Motor neuron (in vitro differentiated cells): ENCODE measurements at places on chromosomes 6 and 20. TPM values are rescaled to one million over a fixed set of nuclear protein-coding genes. Genes with fewer than 3 reads are reported as not detected.

DNA sequence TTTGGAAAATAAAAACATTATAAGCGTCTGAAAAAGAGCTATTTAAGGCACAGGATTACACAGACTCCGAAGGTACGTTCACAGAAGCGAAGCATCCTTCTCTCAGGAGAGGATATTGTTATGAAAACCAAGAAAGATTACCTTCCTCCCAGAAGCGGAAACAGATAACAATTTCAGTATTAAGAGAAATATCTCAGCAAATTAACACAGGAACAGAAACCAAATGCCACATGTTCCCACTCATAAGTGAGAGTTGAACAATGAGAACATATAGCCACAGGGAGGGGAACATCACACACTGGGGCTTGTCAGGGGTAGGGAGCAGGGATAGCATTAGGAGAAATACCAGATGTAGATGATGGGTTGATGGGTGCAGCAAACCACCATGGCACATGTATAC lies 109.7 kb downstream of the CDK19 start:
- no peak for ATAC-seq

GRCh38 chr6:160071805-160072690 lies 49.6 kb upstream of the SLC22A1 start:
- peak; percentile 30 for ATAC-seq

DNA sequence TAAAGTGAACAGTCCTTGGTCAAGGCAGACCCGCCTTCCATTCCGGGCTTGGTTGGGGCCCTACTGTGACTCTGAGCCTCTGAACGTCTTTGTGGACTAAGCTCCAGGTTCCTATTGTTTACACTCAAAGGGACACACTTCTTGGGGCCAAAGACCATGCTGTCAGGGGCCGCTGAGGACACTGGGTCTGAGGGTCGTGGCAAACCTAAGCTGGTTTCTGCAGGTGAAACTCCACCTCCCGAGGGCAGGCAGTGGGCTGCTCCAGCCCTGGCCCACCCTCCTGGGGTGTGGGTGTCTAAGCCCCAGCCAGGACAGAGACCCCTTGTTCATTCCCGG lies 43.1 kb downstream of the DSTN start:
- ATAC-seq = no peak

Gene PLN
- 9.2 and 12.6 TPM in 2 replicates for total RNA-seq

DNA sequence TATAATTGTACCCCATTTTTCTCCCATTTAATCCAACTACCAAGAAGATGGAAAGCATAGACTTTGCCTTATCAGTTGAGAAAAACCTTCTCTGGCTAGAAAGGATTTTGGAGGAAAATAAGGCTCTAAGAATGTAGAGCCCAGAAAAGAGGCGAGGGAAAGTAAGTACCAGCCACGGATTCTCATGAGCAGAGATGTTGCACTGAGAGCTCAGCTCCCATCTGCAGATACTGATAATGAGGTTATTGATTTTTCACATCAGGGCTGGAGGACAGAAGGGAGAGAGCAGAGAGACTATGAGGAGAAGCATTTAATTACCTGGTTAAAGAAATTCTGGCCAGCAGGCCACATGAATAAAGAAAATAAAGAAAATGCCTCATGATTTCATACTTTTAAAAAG lies 104.4 kb upstream of the FAM184A start:
- ATAC-seq = peak; percentile 46

- peak; percentile 77 for ATAC-seq
These were observed 18.9 kb downstream of the PCNA start for GRCh38 chr20:5100684-5101347.

Gene ELOVL5
- total RNA-seq = 187 and 191 TPM in 2 replicates

Gene PLCB1
- total RNA-seq = 8.0 and 16.0 TPM in 2 replicates

Gene SDCBP2
- total RNA-seq = 1.4 and 1.6 TPM in 2 replicates

Gene FRS3
- total RNA-seq = 9.6 and 11.5 TPM in 2 replicates

- ATAC-seq = no peak
These were observed 178.0 kb upstream of the AFDN start for GRCh38 chr6:167648501-167649278.

Gene LRRN4
- total RNA-seq = 0.07 and 0.30 TPM in 2 replicates

Gene ANKEF1
- total RNA-seq = 0.97 and 1.1 TPM in 2 replicates

DNA sequence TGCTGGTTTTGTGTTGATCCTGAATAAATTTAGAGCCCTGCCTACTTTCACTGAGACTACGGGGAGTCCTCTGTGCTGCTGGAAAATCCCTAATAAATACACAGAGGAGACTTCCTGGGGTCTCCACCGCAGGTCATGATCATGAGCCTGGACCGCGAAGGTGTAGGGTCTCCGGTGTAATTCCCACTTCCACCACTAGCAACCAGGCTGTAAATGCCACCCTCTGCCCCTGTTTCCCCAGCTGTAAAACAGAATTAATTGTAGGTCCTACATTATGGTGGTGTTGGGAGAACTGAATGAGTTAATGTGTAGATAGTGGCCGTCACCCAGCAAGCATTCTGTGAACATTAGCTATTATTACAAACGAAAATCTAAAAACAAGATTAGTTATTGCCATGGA lies 191.6 kb upstream of the THBS2 start:
- ATAC-seq = peak; percentile 1

Gene ENPP5
- 0.35 TPM in 1 of 2 replicates, not detected in the other for total RNA-seq

Gene KIF25
- total RNA-seq = not detected in 2 replicates

GRCh38 chr20:47370850-47371782 lies 14.6 kb upstream of the ZMYND8 start:
- ATAC-seq = no peak

GRCh38 chr20:33843854-33844253 lies 32.7 kb downstream of the CHMP4B start:
- no peak for ATAC-seq
